ENCODE measurements at places on chromosomes 13 and 19. TPM values are rescaled to one million over a fixed set of nuclear protein-coding genes. Genes with fewer than 3 reads are reported as not detected.

- DNase-seq, result no peak
Measured at GRCh38 chr13:49532593-49532992, 36.8 kb downstream of the PHF11 start.

DNA sequence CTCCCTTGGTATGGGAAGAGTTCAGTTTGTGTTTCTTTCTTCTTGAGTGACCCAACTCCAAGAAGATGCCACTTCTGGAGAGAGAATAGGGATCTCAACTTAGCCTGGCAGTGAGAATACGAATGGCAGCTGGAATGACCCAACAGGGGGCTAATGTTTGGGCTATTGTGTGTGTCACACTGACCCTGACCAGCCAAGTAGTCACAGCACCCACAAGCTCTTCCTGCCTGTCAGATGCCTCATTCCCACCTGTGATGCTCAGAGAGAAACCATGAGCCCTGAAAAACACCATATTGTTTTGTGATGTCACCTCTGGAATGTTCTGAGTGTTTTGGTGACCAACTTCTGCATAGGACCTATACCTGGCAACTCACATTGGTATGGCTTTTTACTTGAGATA is at the start of gene CBY2:
CBY2 (plus strand) TSS at position 233 of the 400 bp plus-strand sequence; CDS start at position 304, 71 bp downstream.
- no peak for DNase-seq

DNA sequence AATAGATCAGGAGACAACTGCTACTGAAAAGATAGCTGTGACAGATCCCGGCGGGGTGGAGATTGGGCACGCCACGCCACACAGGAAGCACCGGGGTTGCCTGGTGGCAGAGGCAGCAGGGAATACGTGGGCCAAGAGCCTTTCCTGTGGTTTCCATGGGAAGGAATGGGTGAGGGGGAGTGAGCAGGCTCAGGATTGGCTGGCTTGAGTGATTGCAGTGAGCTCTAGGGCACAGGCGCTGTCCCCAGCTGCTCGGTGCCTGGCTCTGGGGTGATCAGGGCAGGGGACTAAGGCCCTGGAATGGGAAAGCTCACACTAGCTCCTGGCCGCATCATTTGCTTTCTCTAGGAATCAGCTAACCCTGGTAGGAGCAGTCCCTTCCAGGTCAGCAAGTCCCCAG is 166.1 kb downstream of the USP12 start:
- DNase-seq, result no peak

DNA sequence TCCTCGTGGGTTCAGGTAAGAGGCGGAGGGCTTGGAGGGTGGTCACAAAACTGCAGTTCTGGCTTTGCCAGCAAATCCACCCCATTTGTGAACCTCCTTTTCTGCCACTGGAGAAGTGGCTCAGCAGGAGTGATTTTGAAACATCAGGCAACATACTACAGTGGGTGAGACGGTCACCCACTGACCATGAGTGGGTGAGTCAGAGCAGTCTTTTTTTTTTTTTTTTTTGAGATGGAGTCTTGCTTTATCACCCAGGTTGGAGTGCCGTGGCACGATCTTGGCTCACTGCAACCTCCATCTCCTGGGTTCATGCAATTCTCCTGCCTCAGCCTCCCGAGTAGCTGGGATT is 3.0 kb downstream of the TOMM40 start:
- DNase-seq, result no peak

- DNase-seq, result no peak
Measured at GRCh38 chr19:54469496-54469934, 3.6 kb downstream of the CDC42EP5 start.

- no peak for DNase-seq
Measured at GRCh38 chr13:94928127-94928775, 215.9 kb upstream of the SOX21 start.

GRCh38 chr13:112468069-112468468 is 91.9 kb downstream of the SPACA7 start:
- DNase-seq, result no peak

DNA sequence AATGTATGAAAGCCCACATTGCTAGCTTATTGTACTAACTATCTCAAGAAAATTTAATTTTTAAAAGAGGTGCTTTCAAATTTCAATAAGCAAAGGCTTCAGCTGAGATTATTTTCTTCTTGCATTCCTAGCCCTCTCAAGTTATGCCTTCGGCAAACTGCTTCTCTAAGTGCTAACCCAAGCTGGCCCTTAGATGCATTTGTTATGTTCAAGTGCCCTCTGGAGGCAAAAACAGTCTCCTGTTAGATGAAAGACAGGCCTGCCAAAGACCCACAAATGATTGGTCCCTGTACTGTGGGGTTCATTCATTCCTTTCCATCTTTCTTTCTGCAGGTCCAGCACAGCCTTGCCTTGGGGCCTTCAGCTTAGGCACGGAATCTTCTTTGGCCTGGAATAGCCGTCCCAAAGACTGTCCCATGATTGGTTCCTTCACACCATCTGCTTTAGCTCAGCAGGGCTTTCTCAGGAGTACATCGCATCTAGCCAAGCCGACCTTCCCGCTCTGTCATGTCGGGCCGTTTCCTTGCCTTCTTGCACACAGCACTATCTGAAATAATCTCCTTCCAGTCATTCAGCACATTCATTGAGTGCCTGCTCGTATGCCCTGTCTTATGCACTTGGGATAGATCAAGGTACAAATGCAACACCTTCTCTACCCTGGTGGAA is 26.4 kb upstream of the TPTE2 start:
- DNase-seq, result no peak

DNA sequence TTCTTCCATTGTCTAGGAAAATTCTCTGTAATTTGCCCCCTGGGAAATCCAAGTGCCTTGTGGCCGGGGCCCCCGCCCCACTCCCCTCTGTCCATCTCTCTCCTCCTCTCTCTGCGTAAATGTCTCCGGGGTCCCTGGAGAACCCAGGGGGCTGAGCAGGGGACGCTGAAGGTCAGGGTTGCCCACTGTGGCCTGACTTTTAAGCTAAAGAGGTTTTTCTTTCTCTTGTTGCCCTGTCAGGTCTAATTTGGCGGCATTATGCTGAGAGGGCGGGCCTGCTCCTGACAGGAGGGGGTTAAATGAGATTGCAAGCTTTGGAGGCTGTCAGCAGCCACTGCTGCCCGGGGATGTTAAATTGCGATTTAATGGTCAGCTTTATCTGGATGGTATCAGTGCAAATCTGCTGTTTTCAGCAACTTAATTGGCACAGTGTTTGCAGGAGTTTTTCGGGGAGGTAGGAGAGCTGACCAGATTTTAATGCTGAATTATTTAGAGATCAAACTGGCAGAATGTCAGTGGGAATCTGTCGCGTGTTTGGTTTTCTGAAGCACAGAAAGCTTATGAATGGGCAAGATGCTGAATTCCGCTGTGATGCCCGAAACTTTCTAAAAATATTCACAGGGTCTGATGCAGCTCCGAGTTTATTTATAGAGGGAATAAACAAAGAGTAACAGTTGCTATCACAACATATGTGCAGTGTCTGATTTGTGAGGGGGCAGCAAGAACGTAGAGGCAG is 93.2 kb upstream of the SOX1 start:
- no peak for DNase-seq

GRCh38 chr13:66992719-66993118 is 237.4 kb downstream of the PCDH9 start:
- DNase-seq, result no peak

- no peak for DNase-seq
Measured at GRCh38 chr13:98599502-98600328, 22.8 kb upstream of the STK24 start.

DNA sequence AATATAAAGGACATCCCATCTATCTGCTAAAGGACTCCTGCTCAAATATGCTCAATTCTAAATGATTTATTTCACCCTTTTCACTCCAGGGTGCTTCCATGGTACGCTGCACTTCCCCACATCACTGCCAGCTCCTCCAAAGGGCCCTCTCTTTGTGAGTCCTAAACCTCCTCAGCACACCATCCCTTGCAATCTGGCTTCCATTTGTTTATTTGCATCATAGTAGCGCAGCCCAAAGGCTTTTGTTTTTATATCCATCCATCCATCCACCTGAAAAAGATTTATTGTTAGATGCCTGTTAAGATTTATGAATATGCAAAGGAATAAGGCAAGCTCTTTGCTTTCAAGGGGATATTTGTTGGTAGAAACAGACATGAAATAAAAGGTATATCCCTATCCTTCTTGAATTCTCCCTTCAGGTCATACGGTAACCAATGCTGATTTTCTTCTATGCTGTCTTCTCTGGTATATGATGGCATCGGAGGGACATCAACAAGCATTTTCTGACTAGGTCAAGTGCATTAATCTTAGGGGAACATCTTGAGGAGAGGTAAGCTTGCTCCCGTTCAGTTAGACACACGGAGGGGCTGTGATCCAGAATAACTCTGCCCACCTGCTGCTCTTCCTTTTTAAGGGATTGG is 397.6 kb downstream of the LIG4 start:
- DNase-seq, result no peak

- DNase-seq, result no peak
Measured at GRCh38 chr13:86464193-86464592, 665.0 kb upstream of the SLITRK6 start.

GRCh38 chr19:33210266-33210940 is 15.2 kb downstream of the SLC7A10 start:
- DNase-seq, result no peak

- DNase-seq, result no peak
Measured at GRCh38 chr13:78602561-78603239, 652 bp downstream of the POU4F1 start.

- peak; percentile 72 for DNase-seq
Measured at GRCh38 chr19:55678121-55678671, 3.2 kb downstream of the EPN1 start.

- peak; percentile 67 for DNase-seq
Measured at GRCh38 chr19:9934132-9934950, 2.0 kb downstream of the OLFM2 start.

DNA sequence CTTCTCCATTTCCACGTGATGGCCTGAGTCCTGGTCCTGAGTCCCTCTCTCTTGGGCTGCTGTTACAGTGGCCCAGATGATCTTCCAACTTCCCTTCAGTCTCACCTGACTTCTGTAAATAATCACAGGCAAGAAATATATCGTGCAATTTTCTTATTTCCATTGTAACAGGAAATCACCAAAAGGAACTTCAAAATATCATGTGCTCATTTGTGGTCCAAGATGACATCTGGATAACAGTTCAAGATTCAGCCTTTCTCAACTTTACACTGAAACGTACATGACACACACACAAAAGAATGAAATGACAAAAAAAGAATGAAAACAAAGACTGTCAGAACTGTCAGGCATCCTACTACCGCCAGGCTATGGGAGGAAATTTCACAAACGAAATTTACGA is 22.0 kb upstream of the RAP2A start:
- DNase-seq, result no peak

- no peak for DNase-seq
Measured at GRCh38 chr13:27774651-27775050, 17.6 kb upstream of the GSX1 start.

DNA sequence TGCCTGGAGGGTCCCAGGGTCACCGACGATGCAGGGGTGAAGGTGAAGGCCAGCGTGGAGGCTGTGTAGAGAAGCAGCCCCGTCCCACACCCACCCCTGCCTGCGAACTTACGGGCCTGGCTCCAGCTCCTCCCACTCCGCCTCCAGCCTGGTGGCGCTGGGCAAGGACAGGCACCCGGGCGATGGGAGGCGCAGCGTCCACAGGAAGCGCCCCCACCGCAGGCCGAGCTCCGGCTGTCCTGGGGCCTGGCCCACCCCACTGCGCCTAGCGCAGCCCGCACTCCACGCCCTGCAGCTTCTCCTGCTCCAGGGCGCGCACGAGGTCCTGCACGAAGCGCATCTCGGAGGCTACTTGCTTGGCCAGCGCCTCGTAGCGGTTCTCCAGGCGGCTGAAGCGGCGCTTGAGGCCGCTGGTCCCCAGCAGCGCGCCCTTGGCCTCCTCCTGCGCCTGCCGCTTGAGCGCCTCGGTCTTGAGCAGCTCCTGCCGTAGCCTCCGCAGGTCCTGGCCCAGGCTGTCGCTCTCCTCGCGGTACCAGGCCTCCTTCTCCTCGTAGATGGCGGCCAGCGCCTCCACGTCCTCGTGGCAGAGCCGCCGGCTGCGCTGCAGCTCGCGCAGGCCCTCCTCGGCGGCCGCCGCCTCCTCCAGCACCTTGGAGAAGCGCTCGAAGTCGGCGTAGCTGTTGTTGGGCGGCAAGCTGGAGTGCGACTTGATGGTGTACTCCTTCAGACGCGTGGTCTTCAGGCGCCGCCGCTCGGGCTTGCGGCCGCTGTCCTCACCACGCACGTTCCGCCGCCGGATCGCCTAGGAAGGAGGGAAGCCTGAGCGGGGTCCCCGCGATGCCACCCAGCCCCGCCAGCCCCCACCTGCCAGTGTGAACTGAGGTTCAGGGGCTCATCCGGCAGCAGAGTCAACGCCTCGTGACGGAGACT is 11.8 kb downstream of the DAPK3 start:
- DNase-seq, result no peak

GRCh38 chr13:42762917-42763316 is 18.5 kb upstream of the FAM216B start:
- DNase-seq, result no peak

DNA sequence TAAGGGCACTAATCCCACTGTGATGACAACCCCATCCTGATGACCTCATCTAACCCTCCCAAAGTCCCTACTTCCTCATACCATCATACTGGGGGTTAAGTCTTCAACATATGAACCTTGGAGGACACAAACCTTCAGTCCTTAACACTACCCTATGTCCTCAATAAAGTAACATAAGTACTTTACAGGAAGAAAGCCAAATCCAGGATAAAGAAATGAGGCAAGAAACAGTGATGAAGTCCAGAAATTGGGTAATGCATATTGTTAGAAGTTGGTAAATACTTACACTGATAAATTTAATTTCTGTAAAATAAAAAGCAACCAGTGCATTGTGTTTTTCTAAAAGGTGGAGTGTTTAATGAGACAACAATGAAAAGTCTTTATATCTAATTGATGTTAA is 284.8 kb upstream of the SOX21 start:
- no peak for DNase-seq

DNA sequence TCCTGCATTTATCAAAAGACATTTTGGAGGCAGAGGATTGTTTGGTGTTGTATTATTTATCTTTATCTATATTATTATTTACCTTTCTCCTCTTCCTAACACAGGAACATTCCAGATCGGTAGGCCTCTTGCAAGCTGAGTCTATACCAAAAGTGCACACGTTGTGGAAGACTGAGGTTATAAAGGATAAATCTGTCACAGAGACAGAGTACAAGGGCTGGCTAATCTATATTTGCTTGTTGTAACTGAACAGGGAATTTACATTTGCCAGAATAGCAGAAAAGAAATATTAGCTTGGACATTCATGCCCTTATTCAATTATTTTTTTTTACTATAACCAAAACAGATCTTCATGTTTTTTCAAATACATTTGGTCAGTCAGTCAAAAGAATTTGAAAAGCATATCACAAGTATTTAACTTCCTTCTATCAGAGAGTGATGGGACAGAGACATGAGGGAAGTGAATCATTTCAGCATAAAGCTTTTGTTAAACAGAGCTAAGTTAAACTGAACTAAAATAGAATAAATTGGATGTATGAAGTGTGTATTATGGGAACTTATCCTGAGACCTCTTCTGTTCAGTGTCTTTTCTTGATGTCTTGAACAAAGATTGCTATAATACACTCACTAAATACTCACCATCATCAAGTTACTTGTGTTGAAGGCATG is 352.5 kb downstream of the DNAJC15 start:
- DNase-seq, result no peak

- no peak for DNase-seq
Measured at GRCh38 chr19:11265785-11266236, 3.5 kb upstream of the DOCK6 start.

- DNase-seq, result peak; percentile 40
Measured at GRCh38 chr19:2775556-2776430, 7.3 kb downstream of the SGTA start.

Gene CAPN12
- 14.9 TPM for total RNA-seq

Gene FREM2
- not detected for total RNA-seq

Gene MBD3L3
- total RNA-seq, result not detected

Gene APOC4
- total RNA-seq, result not detected

Gene FFAR3
- total RNA-seq, result not detected

Gene OLFM2
- total RNA-seq, result not detected

Gene MIA
- 1.1 TPM for total RNA-seq

Gene PRODH2
- total RNA-seq, result not detected

Gene ZNF253
- total RNA-seq, result 26.3 TPM

Measured in activated B cell treated with CpG ODN at 0.5 μM for 24 hours (primary cell).